Common myeloid progenitor, CD34-positive (primary cell): ENCODE measurements at places on chromosomes 16 and 17.

GRCh38 chr17:41585301-41586056, 1.2 kb downstream of the KRT14 start:
- no peak for DNase-seq

DNA sequence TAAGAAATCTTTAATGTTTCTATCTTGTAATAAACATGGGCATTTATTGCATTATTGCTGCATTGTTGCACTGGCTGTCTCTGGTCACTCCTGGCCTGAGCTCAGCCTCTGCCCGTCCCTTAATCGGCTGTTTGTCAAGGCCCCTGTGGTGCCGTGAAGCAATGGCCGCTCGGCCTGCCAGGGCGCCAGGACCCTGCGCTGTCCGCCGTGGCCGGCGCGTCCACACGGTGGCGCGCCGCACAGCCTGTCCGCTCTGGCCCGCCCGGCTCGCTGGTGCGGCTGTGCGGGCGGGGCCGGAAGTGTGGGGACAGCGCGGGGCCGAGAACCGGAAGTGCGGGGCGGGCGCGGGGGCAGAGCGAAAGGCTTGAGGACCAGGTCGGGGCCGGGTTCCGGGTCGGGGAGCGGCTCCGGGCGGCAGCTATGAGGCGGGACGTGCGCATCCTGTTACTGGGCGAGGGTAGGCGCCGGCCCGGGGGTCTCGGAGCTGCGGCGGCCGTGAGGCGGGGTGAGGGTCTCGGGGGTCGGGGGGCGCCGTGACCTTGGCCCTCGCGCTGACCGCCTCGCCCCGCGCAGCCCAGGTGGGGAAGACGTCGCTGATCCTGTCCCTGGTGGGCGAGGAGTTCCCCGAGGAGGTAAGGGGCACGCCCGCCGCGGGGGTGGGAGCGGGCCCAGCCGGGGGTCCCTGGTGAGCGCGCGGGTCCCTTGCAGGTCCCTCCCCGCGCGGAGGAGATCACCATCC, at the start of gene RHOT2:
Gene RHOT2 (plus strand): TSS at position 353 of the 739 bp plus-strand sequence. CDS start 68 bp downstream, at position 421.
- DNase-seq = peak; percentile 94

- DNase-seq = no peak
Measured at GRCh38 chr17:79992649-79993389, 42.9 kb downstream of the TBC1D16 start.

- no peak for DNase-seq
Measured at GRCh38 chr17:38428112-38428642, at the start of gene ARHGAP23. Gene ARHGAP23, plus strand, starts transcription at chr17:38428464. Its CDS starts 22 bp downstream, at chr17:38428486.

GRCh38 chr16:87953308-87954215, 2.3 kb downstream of the BANP start:
- peak; percentile 51 for DNase-seq

DNA sequence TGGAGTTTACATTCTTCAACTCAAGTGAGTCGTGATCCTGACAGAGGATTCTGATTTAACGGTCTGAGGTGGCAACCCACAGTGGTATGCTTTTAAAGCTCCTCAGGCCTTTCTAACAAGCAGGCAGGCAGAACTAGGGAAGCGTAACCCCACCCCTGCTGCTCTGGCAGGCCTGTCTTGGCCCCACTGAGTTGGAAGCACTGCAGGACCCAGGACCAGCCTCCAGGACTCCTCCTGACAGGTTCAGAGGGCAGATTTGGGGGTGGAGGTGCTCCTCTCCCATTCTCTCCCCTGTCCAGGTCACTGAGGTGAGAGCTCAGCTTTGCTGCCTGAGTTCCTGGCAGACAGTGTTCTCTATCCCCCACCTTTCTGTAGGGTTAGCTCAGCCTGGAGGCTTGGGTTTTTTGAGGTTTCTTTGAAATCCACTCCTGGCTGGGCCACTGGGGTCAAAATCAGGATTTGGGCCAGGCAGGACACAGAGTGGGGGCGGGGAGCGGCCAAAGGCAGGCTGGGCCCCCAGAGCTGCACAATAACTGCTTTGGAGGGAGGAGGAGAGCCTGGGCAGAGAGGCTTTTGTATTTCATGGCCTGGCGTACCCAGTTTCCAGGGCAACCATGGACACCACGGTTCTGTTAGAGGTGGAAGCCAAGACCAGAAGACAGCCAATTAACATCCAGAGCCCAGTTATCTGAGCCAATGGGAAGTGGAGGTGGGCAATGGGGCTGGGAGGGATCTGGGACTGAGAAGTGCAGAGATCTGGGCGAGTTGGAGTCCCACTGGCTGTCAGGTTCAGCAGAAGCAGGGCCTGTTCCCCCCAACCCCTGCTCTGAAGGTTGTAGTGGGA, 9.5 kb downstream of the MRPL27 start:
- no peak for DNase-seq

GRCh38 chr16:26791169-26791568, 275.6 kb upstream of the C16orf82 start:
- no peak for DNase-seq

DNA sequence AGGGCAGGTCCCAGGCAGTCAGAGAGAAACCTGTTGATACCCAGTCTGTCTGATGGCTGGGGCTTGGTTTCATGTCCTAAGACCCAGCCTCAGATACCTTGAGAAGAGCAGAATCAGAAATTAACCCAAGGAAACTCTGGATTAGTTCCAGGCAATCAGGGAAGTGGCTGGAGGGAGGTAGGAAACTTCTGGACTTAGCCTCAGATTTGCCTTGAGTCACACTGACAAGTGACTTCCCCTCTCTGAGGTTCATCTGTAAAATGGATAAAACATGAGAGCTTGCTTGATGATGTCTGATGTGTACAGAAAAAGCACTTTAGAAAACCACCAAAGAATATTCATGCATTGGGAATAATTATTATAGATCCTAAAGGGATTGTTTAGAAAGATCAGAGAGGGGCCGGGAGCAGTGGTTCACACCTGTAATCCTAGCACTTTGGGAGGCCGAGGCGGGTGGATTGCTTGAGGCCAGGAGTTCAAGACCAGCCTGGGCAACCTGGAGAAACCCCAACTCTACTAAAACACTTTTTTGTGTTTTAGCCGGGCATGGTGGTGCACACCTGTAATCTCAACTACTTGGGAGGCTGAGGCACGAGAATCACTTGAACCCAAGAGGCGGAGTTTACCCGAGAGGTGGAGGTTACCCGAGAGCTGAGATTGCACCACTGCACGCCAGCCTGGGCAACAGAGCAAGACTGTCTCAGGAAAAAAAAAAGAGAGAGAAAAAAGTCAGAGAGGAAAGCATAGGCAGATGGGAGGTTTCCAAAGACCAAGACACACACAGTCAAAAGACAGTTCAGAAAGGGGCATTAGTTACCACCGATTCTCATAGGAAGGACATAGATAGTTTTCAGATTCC, 3.8 kb downstream of the CIITA start:
- no peak for DNase-seq

- DNase-seq = no peak
Measured at GRCh38 chr16:46927273-46927672, 43.1 kb downstream of the GPT2 start.

DNA sequence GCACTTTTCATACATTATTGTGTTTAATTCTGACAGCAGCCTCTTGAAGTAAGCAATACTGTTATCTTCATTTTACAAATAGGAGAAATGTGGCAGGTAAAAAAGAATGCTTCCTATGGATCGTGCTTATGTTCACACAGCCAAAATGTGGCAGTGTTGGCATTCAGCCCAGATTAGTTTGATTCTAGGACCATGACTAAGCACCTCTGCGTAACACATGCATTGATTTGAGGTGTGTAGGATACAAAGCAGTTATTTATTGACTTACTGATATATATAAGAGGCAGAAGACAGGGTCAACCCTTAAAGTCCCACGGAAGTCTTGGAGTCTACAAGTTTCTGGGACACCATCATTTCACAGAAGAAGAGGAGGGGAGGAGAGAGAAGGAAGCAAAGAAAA, 1144.4 kb upstream of the GOT2 start:
- peak; percentile 49 for DNase-seq

GRCh38 chr16:87559945-87560344, 42.4 kb upstream of the JPH3 start:
- no peak for DNase-seq

GRCh38 chr16:69448470-69449193, 24.2 kb downstream of the CYB5B start:
- no peak for DNase-seq

GRCh38 chr17:1260086-1260769, 10.0 kb upstream of the BHLHA9 start:
- DNase-seq = no peak

DNA sequence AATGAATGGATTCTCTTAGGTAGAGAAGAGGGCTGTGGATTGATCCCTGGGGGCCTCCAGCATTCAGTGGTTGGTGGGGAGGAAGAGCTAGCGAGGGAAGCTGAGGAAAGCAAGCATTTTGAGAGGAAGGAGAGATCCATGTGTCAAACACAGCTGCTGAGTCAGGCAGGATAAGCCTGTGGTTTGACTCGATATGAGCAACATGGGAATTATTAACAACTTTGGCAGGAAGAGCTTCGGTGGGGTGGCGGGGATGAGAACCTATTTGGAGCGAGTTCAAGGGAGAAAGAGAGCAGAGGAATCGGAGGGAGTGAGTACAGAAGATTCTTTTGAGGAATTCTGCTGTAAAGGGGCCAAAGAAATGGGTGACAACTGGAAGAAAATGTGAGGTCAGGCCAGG, 59.5 kb upstream of the CDC42EP4 start:
- DNase-seq = peak; percentile 18

- DNase-seq = no peak
Measured at GRCh38 chr16:77812856-77813500, 24.6 kb downstream of the VAT1L start.

DNA sequence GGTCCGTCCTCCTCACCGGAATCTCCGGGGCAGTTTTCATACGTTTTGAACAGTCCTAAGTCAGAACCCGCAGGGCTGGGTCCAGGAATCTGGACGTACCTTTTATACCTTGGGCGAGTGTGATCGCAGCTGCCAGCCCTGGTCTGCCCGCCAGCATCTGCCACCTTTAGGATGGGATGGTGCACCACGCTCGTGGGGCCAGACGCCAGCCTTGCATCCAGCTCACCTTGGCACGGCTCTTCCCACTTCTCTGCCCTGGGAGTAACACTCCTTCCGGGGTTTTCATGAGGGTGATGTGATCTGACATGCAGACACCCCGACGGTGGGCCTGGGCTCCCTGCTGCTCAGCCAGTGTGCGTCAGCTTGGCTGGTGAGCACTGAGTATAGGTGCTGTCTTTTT, 66.6 kb upstream of the ZNF469 start:
- DNase-seq = no peak

DNA sequence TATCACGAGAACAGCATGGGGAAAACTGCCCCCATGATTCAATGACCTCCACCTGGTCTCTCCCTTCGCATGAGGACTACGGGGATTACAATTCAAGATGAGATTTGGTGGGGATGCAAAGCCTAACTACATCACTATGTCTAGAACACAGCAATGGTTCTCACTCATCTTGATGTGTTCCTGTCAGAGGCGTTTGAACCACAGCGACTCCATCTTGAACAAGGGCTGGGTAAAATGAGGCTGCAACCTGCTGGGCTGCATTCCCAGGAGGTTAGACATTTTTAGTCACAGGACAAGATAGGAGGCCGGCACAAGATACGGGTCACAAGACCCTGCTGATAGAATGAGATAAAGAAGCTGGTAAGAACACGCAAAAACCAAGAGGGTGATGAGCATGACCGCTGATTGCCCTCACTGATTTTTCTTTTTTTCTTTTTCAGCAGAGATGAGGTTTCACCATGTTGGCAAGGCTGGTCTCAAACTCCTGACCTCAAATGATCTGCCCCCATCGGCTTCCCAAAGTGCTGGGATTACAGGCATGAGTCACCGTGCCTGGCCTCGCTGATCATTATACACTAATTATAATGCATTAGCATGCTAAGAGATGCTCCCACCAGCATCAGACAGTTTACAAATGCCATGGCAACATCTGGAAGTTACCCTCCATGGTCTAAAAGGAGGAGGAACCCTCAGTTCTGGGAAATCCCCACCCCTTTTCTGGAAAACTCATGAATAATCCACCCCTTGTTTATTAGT, 3.0 kb upstream of the PPY start:
- DNase-seq = no peak

DNA sequence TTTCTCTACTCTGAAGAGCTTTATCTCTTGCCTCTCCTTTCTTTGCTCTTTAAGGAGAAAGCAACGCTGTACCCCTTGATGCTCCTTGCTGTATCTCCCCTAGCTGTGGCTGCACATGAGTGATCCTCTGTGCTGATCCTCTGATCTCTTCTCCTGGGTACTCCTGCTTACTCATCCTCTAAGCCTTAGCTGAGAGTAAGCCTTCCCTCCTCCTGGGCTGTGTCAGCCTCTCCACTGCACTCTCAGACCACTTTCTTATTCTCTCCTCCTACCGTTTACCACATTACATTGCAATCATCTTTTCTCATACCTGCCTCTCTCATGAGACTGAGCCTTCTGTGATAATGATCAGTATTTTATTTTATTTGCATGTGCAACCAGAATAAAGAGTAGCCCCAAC, 25.1 kb downstream of the SOX9 start:
- DNase-seq = no peak

GRCh38 chr16:76052725-76053124, 224.5 kb upstream of the CNTNAP4 start:
- no peak for DNase-seq

DNA sequence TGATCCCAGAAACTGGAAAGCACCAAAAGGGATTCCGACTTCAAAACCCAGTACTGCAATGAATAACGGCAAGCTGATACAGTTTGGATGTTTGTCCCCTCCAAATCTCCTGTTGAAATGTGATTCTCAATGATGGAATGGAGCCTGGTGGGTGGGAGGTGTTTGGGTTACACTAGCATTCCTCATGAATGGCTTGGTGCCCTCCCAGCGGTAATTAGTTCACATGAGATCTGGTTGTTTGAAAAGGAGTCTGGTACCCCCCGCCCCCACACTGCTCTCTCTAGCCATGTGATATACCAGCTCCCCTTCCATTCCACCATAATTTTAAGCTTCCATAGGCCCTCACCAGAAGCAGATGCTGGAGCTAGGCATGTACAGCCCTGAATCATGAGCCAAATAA, 40.1 kb downstream of the RANBP10 start:
- DNase-seq = no peak

- no peak for DNase-seq
Measured at GRCh38 chr17:61387011-61387410, 12.6 kb upstream of the TBX2 start.

DNA sequence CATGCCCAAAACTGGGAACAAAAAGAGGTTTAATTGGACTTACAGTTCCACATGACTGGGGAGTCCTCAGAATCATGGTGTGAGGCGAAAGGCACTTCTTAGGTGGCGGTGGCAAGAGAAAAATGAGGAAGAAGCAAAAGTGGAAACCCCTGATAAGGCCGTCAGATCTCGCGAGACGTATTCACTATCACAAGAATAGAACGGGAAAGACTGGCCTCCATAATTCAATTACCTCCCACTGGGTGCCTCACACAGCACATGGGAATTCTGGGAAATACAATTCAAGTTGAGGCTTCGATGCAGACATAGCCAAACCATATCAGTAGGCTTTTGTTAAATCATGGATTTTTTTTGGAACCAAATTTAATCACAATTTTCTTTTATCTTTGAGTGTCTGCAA, 24.4 kb downstream of the RBL2 start:
- DNase-seq = no peak

DNA sequence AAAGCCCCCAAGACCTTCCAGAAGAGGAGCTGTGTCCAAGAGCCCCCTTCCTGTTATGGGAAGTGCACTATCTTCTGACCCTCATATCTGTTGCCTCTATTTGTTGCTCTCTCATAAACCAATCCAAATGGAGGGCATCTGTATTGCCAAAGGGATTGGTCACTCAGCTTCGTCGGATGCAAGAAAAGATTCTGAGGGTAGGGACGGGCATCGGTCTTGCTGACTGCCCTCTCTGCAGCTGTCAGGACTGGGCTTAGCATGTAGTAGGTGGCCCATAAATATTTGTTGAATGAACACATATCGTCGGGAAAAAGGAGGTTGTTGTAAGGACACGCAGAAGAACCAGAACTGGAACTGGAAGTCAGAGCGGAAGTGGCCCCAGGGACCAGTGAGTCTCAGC, 44.1 kb downstream of the CCDC42 start:
- no peak for DNase-seq

- DNase-seq = no peak
Measured at GRCh38 chr17:29041571-29041970, 1.4 kb upstream of the PIPOX start.
